ENCODE measurements at places on chromosomes 2 and 18. TPM values are rescaled to one million over a fixed set of nuclear protein-coding genes. Genes with fewer than 3 reads are reported as not detected.

DNA sequence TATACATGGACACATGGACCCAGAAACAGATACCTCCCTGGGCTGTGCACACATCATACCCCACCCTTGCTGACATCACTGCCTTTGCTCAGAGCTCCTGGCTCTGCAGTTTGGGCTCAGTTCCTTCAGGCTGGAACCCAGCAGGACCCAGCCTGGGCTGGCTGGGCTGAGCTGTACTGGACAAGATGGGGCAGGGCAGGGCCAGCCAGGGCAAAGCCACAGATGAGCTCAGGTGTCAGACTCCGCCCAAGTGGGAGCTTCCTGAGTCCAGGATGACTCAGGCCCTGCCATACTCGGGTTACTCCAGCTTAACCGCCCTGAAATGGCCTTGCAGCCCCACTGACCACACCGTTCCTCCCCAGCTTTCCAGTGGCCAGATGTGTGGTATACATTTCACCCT, 284.9 kb downstream of the OSR1 start:
- no peaks in the 10 kb centered on the region for H3K4me1 ChIP-seq
- DNase-seq: no peak
- H3K27ac ChIP-seq: no peak overlapping the region
- H3K4me3 ChIP-seq: no peak overlapping the region
- peaks cover 2% of the 10 kb centered on the region for H3K36me3 ChIP-seq

DNA sequence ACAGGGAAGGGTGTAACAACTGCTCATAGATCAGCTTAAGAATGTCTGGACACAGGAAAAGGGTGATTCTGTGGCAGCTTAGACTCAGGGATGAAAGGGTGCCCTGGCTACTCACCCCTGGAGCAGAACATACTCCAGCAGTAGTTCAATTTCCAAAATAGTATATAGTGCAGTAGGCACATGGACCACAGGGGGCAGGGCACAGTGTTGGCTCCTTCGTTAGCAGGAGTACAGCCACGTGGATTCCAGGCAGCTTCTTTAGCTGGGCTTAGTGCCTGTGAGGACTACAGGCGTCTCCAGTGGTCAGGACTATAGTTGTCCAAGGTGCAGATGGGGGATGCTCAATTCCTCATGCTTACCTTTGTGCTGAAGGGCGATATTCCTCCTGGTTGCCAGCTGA, 277.5 kb upstream of the DDX18 start:
- no peak overlapping the region for H3K27ac ChIP-seq
- no peak overlapping the region for H3K4me3 ChIP-seq
- DNase-seq: no peak
- no peaks in the 10 kb centered on the region for H3K36me3 ChIP-seq
- no peaks in the 10 kb centered on the region for H3K4me1 ChIP-seq
- H3K27me3 ChIP-seq: no peaks in the 10 kb centered on the region

DNA sequence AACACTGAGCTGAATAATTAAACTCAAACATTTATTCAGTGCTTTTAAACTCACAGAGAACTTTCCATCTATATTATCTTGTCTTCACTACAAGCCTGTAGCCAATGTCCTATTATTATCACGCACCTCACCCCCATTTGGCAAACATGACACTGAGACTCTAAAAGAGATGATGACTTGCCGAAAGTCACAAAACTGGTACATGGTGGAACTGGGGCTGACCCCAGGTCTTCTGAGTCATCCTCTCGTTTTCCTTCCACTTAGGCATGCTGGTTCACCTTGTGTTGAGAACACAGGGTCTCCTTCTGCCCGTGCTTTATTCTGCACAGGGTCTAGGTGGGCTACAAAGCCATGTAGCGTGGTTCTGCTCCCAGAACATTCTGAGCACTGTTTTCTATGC, 230.0 kb upstream of the MGAT5 start:
- H3K4me1 ChIP-seq: peaks cover 18% of the 10 kb centered on the region
- no peak overlapping the region for H3K27ac ChIP-seq
- peaks cover 5% of the 10 kb centered on the region for H3K36me3 ChIP-seq
- H3K27me3 ChIP-seq: peaks cover 46% of the 10 kb centered on the region
- DNase-seq: no peak

GRCh38 chr18:28837100-28837499, 660.2 kb upstream of the CDH2 start:
- no peak overlapping the region for H3K27ac ChIP-seq
- no peaks in the 10 kb centered on the region for H3K4me1 ChIP-seq
- no peak overlapping the region for H3K4me3 ChIP-seq
- no peak for DNase-seq
- no peaks in the 10 kb centered on the region for H3K27me3 ChIP-seq

DNA sequence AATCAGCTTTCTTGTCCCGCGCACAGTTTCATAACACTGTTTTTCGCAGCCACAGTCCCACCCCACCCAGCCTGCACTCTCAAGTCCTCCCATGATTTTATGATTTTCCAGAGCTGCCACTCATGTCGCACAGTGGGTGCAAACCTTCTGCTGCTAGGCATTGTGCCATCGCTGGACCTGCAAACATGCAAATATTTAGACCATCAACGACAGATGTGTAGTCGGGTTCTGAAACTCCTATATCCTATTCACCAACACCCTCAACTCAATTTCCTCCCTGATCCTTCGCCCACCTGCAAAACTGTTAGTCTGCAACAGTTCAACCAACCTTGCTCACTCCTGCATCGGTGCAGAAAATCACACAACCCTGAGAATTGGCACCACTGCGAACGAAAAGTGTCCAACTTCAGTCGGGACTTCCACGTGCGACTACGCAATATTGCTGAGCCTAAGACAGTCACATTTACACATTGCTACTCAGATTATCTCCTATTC, 871 bp upstream of the ALS2 start:
- peak overlapping the region; percentile 94 for H3K4me3 ChIP-seq
- DNase-seq: no peak
- H3K36me3 ChIP-seq: peaks cover 3% of the 10 kb centered on the region
- peak overlapping the region; percentile 95 for H3K27ac ChIP-seq

GRCh38 chr2:200379481-200380090, 73.1 kb downstream of the SPATS2L start:
- H3K27me3 ChIP-seq: no peaks in the 10 kb centered on the region
- H3K27ac ChIP-seq: no peak overlapping the region
- H3K4me1 ChIP-seq: peaks cover 28% of the 10 kb centered on the region
- no peaks in the 10 kb centered on the region for H3K36me3 ChIP-seq

DNA sequence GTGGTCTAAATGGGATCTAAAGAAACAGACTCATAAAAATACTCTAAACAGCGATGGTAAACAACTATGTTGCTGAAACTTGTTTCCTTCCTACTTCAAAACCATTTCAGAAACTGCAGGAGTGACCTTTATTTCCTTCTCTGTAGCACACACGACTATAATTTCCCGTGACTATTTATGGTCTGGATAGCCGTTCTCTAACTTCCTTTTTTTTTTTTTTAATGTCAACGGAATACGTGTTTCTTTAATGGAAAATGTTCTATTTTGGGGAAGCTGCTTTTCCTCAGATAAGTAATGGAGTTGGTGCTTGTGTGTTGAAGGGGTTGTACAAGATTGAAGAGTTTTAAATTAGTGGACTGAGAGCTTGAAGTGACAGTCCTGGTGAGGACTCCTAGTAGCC, 224.1 kb downstream of the PHLPP1 start:
- no peaks in the 10 kb centered on the region for H3K27me3 ChIP-seq
- H3K36me3 ChIP-seq: peaks cover 3% of the 10 kb centered on the region
- no peak overlapping the region for H3K4me3 ChIP-seq
- no peak for DNase-seq

GRCh38 chr2:114754907-114755563, 312.6 kb downstream of the DPP10 start:
- H3K36me3 ChIP-seq: no peaks in the 10 kb centered on the region
- no peak overlapping the region for H3K27ac ChIP-seq
- no peaks in the 10 kb centered on the region for H3K4me1 ChIP-seq
- no peak for DNase-seq

DNA sequence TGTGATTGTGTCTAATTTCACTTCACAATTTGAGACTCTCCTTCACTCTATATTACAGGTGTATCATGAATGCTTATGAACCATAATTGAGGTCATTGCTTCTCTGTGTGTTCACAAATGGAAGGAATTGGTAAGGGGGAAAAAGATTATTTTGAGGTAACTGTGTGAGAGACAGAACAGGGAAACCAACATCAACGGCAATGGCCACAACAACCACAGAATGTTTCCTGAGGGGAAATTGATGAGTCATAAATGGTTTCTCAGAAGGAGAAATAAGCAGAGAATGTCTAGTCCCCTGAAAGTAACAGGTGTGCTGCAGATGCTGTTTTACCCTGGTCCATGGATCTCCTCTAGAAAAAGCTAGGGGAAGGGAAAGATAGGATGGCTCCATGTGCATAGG, 361.2 kb upstream of the GALNT5 start:
- peaks cover 31% of the 10 kb centered on the region for H3K27me3 ChIP-seq
- DNase-seq: no peak
- H3K27ac ChIP-seq: no peak overlapping the region
- peaks cover 16% of the 10 kb centered on the region for H3K4me1 ChIP-seq
- H3K4me3 ChIP-seq: no peak overlapping the region

DNA sequence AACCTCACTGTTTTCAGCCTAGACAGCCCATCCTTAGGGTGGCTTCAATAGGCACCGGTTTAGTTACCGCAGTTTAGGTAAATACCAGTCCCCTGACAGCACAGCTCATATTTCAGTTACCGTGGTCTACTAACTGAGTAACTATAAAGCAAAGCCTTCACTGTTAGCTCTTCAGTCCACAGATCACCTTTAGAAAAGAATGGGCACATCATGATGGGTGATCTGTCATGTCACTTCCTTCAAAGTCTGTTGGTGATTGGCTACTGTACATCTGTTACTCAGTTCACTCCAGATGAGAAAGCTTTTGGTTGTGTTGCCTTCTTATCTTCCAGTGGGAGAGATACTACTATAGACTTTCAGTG, 21.0 kb downstream of the SLC20A1 start:
- no peaks in the 10 kb centered on the region for H3K27me3 ChIP-seq
- H3K4me1 ChIP-seq: peaks cover 6% of the 10 kb centered on the region
- H3K27ac ChIP-seq: no peak overlapping the region
- DNase-seq: no peak
- peaks cover 2% of the 10 kb centered on the region for H3K36me3 ChIP-seq
- H3K4me3 ChIP-seq: no peak overlapping the region

- peaks cover 10% of the 10 kb centered on the region for H3K36me3 ChIP-seq
- peak overlapping the region; percentile 59 for H3K27ac ChIP-seq
- no peaks in the 10 kb centered on the region for H3K27me3 ChIP-seq
- no peak for DNase-seq
- no peak overlapping the region for H3K4me3 ChIP-seq
- H3K4me1 ChIP-seq: peaks cover 15% of the 10 kb centered on the region
Observed at GRCh38 chr2:241091201-241091600, 10.9 kb downstream of the MTERF4 start.

- H3K4me1 ChIP-seq: peaks cover 6% of the 10 kb centered on the region
- no peak overlapping the region for H3K4me3 ChIP-seq
- H3K36me3 ChIP-seq: no peaks in the 10 kb centered on the region
- DNase-seq: no peak
- H3K27ac ChIP-seq: no peak overlapping the region
Observed at GRCh38 chr2:158948964-158949699, 19.3 kb upstream of the TANC1 start.

GRCh38 chr2:73999881-74000597, 15.3 kb downstream of the TET3 start:
- peak overlapping the region; percentile 98 for H3K27ac ChIP-seq
- H3K4me1 ChIP-seq: peaks cover 50% of the 10 kb centered on the region

GRCh38 chr18:65768120-65768778, 17.4 kb downstream of the CDH7 start:
- no peaks in the 10 kb centered on the region for H3K4me1 ChIP-seq
- no peak overlapping the region for H3K4me3 ChIP-seq
- no peaks in the 10 kb centered on the region for H3K36me3 ChIP-seq
- H3K27ac ChIP-seq: no peak overlapping the region
- H3K27me3 ChIP-seq: no peaks in the 10 kb centered on the region
- DNase-seq: no peak

DNA sequence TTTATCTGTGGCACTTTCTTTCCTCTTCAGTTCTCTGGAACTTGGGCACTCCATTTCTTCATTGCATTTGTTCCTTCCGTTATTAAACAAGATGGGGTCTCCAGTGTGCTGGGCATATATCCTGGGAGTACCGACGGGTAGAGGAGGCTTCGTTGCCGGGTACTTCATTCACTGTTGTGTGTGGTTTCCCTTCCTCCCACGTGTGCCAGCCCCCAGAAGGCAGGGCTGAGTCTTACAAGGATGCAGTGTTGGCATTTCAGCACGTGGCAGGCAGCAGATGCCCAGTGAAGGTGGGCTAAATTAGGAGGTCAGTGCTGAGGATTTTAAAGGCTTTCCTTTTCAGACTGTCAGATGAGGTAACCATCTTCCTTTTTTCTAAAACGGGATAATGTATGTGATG, 58.6 kb downstream of the MGAT5 start:
- peak overlapping the region; percentile 98 for H3K27ac ChIP-seq
- peak overlapping the region; percentile 86 for H3K4me3 ChIP-seq
- H3K36me3 ChIP-seq: peaks cover 5% of the 10 kb centered on the region

- H3K4me1 ChIP-seq: peaks cover 5% of the 10 kb centered on the region
- H3K27me3 ChIP-seq: peaks cover 37% of the 10 kb centered on the region
- no peak overlapping the region for H3K27ac ChIP-seq
- peaks cover 2% of the 10 kb centered on the region for H3K36me3 ChIP-seq
- DNase-seq: no peak
- peak overlapping the region; percentile 22 for H3K4me3 ChIP-seq
Observed at GRCh38 chr2:128473175-128474035, 154.7 kb upstream of the HS6ST1 start.

DNA sequence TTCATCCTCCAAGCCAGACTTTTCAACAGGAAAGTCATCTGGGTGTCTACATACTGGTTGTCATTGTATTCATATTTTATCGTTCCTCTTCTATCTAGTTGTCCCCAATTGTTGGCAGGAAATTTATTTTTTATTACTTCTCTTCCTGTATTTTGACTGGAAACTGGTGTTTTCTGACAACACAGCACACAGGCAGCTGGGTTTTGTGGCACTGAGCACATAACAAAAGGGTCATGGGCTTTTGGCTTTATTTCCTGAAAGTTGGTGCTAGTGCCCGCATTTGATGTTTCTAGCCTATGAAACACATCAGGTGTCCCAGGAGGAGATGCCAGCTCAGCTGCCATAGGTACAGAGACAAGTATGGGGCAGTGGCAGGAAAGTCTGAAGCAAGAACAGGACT, 126.4 kb downstream of the TMEM17 start:
- H3K4me1 ChIP-seq: no peaks in the 10 kb centered on the region
- H3K27ac ChIP-seq: no peak overlapping the region
- peaks cover 5% of the 10 kb centered on the region for H3K27me3 ChIP-seq
- no peak overlapping the region for H3K4me3 ChIP-seq
- H3K36me3 ChIP-seq: peaks cover 2% of the 10 kb centered on the region
- no peak for DNase-seq

Gene DBI
- 39.3 TPM for total RNA-seq

Gene LYPD1
- not detected for total RNA-seq

Gene HOXD13
- not detected for total RNA-seq

Gene ZBTB14
- total RNA-seq: 18.5 TPM

All from T-helper 17 cell (primary cell).